AG10803 (cell line): ENCODE measurements at places on chromosomes 12 and 14.

- peak; percentile 89 for DNase-seq
Measured at GRCh38 chr12:50633955-50634354, 129.2 kb downstream of the DIP2B start.

- DNase-seq, result no peak
Measured at GRCh38 chr14:71964716-71965115, 32.5 kb downstream of the RGS6 start.

- DNase-seq, result no peak
Measured at GRCh38 chr12:89345376-89345775, 6.9 kb downstream of the DUSP6 start.

DNA sequence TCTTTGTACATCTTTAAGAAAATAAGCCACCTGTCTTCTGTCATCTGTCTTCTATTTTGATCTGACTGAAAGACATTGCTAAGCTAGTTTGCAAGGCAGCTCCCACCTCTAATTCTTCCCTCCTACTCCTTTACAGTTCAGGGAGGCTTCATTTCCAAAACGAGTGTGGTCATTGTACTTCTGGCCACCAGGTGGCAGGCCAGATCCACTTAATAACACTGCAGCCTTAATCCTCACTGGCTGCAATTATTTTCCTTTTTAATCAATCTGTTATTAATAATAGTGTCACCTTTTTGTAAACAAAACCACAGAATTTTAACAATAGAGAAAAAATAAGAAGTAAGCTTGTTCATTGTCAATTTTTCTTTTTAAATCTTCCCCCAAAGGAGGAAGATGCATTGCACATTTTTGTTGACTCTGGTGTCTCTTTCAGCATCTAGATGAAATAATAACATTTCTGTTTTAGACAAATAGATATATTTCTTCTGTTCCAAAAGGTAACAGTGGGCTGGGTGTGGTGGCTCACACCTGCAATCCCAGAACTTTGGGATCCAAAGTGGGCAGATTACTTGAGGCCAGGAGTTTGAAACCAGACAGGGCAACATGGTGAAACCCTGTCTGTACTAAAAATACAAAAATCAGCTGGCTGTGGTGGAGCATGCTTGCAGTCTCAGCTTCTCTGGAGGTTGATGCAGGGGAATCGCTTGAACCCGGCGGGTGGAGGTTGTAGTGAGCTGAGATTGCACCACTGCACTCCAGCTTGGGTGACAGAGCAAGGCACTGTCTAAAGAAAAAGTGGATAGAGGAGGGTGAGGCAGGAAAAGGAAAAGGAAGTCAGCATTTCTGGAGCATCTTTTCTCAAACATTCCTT is 23.3 kb downstream of the GABARAPL1 start:
- DNase-seq, result peak; percentile 41

- DNase-seq, result peak; percentile 93
Measured at GRCh38 chr12:116592731-116593130, 33.5 kb downstream of the MAP1LC3B2 start.

- DNase-seq, result no peak
Measured at GRCh38 chr14:105168496-105168978, at the start of gene JAG2. JAG2 (minus strand) TSS chr14:105168776; CDS start chr14:105168420, 356 bp downstream.

GRCh38 chr14:33799705-33800570 is 150.9 kb downstream of the EGLN3 start:
- peak; percentile 29 for DNase-seq

DNA sequence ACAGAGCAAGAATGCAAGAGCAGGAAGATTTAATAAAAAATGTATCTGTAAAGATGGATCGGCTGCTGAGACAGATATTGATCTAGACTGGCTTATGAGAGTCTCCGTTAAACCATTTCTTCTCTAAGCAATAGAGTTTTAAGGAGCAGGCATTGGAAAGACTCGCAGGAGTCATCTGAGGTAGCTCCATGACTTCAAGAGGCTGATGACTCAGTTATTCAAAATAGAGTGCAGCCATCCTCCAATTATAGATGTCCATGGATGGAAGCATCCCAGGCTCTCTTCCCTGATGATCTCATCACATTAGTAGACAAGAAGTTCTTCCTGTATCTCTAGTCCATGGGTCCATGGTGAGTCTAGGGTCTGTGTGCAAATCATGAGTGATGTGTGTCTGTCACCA is 638.3 kb upstream of the TMEM132C start:
- peak; percentile 84 for DNase-seq

DNA sequence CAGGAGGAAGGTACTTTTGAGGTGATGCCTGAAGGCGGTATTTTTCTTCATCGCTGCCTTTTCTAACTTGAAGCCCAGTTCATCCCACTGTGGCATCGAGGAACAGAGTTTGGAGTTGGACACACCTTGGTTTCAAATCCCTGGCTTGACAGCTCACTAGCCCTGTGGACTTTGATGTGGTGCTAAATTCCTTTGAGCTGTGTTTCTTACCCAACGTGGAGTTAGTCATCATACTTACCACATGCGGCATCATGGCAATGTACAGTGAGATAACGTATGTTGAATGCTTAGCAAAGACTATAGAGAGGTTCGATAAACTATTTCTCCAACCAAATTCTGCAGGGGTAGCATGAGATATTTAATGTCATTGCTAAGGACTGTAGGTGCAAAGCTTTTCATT is 3.4 kb downstream of the PLEKHG3 start:
- DNase-seq, result peak; percentile 77

DNA sequence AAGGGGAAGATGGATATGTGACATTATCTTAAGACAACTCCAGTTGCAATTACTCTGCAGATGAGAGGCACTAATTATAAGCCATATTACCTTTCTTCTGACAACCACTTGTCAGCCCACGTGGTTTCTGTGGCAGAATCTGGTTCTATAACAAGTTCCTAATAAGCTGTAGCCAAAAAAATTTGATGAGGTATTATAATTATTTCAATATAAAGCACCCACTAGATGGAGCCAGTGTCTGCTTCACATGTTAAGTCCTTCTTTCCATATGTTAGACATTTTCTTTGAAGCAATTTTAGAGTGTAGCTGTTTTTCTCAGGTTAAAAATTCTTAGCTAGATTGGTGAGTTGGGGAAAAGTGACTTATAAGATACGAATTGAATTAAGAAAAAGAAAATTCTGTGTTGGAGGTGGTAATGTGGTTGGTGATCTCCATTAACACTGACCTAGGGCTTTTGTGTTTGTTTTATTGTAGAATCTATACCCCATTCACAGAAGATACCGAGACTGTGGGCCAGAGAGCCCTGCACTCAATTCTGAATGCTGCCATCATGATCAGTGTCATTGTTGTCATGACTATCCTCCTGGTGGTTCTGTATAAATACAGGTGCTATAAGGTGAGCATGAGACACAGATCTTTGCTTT is 36.9 kb downstream of the PSEN1 start:
- peak; percentile 61 for DNase-seq

- DNase-seq, result no peak
Measured at GRCh38 chr12:96242597-96242996, 48.4 kb downstream of the ELK3 start.

GRCh38 chr12:88662961-88663360 is 82.7 kb upstream of the KITLG start:
- DNase-seq, result peak; percentile 13

DNA sequence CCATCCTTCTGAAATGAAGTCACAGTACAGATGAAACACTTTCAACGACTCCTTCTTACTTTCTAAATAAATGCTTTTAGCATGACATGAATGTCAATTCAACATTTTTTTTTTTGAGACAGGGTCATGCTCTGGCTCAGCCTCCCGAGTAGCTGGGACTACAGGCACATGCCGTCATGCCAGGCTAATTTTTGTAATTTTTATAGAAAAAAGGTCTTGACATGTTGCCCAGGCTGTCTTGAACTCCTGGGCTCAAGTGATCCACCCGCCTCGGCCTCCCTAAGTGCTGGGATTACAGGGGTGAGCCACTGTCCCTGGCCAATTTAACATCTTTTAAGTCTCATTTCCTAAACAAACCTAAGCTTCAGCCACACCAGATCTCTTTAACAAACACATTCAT is 16.4 kb downstream of the GALNT6 start:
- peak; percentile 26 for DNase-seq

DNA sequence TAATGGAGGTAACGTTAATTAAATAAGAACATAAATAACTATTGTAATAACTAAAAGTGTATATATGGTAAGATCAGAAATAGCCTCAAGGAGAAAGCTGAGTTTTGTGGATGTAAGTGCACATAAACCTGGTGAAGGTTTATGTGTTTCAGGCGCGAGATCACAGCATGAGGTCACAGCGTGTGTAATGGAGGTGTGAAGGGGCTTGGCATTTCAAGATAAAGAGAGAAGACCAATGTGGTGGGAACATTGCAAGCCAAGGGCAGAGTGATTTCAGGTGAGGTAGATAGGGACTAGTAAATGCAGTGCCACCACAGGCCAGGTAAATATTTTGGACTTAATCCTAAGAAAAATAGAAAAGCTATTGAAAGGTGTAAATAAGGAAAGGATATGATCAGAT is 21.7 kb upstream of the KICS2 start:
- DNase-seq, result no peak

DNA sequence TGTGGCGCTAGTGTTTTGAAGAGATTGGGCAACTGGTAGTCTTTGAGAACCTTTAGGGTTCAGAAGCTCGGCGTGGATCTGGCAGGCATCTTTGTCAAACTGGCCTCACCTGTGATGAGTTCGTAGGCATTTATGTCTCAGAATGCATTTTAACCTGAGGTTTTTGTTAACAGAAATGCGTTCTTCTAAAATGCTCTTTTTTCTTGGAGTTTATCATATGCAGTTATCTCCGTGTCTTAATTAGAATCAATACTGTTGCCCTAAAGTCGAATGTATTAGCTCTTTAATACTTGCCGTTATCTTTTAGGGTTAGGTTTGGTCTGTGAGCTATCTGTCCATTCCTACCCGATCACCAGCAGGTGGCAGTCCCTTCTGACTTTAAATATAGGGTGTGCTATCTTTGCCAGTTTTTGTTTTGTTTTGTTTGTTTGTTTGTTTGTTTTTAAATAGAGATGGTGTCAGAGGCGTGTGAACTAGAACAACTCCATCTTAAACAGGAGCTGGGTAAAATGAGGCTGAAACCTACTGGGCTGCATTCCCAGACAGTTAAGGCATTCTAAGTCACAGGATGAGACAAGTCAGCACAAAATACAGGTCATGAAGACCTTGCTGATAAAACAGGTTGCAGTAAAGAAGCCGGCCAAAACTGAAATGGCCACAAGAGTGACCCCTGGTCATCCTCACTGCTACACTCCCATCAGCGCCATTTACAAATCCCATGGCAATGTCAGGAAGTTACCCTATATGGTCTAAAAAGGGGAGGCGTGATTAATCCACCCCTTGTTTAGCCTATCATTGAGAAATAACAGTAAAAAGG is 1.4 kb downstream of the ATF1 start:
- peak; percentile 58 for DNase-seq

- peak; percentile 7 for DNase-seq
Measured at GRCh38 chr14:74140374-74140850, 55.7 kb downstream of the LIN52 start.

DNA sequence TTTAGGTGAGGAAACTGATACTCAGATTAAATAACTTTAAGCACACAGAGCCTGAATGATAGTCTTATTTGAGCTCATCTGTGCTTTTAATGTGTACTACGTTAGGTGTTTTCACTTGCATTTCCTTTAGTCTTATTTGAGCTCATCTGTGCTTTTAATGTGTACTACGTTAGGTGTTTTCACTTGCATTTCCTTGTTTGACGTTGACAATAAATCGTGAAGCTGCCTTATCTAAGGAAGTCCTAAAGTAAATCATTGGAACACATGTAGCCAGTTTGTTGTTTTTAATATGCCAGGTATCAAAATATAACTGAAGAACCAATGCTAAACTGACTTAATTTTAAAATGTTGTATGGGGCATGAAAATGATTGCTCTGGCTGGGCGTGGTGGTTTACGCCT is 2.0 kb downstream of the RAP1B start:
- DNase-seq, result no peak

GRCh38 chr12:3896801-3897351 is 23.7 kb upstream of the PARP11 start:
- peak; percentile 17 for DNase-seq

GRCh38 chr12:5713599-5714081 is 231.4 kb downstream of the ANO2 start:
- no peak for DNase-seq

- no peak for DNase-seq
Measured at GRCh38 chr12:103765322-103765721, 75.7 kb downstream of the NT5DC3 start.
